Esophagus squamous epithelium (tissue), 5 donors: ENCODE measurements at places on chromosomes 1 and 21.

- DNase-seq: no peak
Observed at GRCh38 chr21:42302076-42302650, 13.0 kb downstream of the TFF3 start.

DNA sequence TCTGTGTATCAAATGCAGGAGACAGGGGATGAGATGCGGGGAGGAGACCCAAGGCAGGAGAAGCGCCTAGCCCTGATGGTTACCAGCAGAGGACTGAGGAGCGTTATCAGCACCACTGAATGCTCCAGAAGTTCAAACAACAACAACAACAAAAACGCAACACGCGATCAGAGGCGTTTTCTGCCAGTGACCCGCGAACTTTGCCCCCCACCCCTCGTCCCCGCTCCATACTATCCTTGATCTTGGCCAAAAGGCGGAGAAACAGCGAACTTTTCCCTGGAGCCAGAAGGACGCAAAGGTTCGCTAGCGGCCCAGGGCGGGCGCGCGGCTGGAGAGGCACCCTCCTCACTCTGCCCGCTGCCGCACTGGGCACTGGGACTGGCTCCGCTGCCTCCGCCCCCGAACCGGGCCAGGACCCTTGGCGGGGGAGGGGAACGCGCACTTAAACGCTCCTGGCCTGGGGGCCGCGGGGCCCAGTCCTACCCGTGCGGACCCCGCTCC is 699 bp downstream of the ECHDC2 start:
- no peak for DNase-seq

GRCh38 chr21:45735259-45736000 is 91.9 kb downstream of the PCBP3 start:
- DNase-seq: no peak

DNA sequence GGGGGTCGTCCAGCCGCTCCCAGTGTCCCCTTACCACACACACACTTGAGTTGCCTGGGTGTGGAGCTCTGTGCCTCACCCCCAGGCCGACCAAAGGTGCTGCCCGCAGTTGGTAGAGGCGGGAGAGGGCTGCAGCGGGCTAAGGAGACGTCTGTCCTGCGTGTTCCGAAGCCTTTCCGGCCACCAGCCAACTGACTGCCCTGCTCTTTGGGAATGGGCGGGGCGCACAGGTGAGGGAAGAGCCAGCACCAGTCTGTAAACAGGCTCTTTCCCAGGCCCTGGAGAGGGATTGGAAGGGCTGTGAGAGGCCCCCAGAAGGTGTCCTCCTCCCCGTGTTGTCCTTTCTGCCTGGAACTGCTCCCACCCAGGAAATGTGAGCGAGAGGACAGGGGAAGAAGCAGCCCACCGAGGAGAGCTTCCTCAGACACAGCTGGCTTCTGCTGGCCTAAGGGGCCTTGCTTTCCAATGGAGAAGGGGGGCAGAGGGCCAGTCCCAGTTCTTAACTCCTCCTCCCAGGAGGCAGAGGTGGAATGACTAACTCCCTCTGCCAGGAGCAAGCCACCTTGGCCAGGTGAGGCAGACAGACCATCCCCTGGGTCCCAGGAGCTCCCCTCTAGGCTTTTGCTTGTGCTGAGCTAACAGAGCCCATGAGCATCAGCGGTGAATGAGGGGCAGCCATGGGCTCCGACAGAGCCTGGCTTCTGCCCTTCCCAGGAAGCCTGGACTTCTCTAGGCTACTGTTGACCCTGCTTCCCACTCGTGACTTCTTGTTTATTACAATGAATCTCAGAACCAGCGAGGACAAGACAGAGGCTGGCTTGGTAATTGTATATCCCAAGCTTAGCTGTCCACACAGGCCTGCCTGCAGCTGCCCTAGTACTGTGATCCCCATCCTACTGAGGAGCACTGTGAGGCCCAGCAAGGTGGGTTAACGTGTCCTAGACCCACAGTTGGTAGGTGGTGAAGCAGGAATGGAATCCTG is 158.1 kb upstream of the COA6 start:
- DNase-seq: no peak

GRCh38 chr1:188386161-188386560 is 1557.4 kb downstream of the PLA2G4A start:
- no peak for DNase-seq
